ENCODE measurements at places on chromosomes 1 and 21. TPM values are rescaled to one million over a fixed set of nuclear protein-coding genes. Genes with fewer than 3 reads are reported as not detected.
A peak's percentile ranks its signal among the peaks of the same experiment; 100 is the strongest.

- H3K4me3 ChIP-seq = no peak overlapping the region
- H3K36me3 ChIP-seq = no peaks in the 10 kb centered on the region
- no peaks in the 10 kb centered on the region for H3K27me3 ChIP-seq
- H3K27ac ChIP-seq = no peak overlapping the region
- no peaks in the 10 kb centered on the region for H3K4me1 ChIP-seq
These were observed 25.4 kb upstream of the SLC16A1 start for GRCh38 chr1:112981426-112981825.

Gene FCGR2B
- 12.4 TPM for total RNA-seq

Gene RHOU
- total RNA-seq = 62.5 TPM

DNA sequence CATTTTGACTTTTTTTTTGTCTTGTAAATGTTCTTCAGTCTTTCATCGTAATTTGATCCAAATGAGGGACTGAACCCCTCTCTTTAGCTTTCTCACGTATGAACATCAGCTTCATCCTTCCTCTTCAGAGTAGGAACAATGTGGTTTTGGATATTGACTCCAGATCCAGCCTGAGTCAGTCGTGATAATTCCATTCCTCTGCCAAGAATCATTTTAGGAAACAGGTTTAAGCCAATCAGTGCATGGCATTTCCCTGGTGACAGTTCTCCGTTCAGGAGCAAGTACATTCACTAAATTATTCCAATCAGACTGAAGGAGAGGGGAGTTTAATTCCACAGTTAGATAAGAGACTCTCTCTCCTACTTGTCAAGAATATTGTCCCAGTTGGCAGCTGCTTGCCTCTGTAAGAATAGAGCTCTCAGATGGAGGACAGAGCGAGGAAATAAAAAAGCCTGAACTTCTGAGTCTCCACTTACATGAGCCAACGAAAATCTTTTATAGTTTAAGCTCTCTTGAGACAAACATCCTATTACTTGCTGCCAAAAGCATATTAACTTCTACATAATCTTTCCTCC, 18.6 kb downstream of the RHOU start:
- H3K27me3 ChIP-seq = peaks cover 9% of the 10 kb centered on the region
- no peak for DNase-seq
- H3K36me3 ChIP-seq = no peaks in the 10 kb centered on the region
- no peak overlapping the region for H3K4me3 ChIP-seq
- H3K4me1 ChIP-seq = no peaks in the 10 kb centered on the region

GRCh38 chr1:70667494-70668170, 256.6 kb downstream of the CTH start:
- H3K27ac ChIP-seq = no peak overlapping the region
- DNase-seq = no peak
- H3K27me3 ChIP-seq = no peaks in the 10 kb centered on the region
- H3K4me3 ChIP-seq = no peak overlapping the region
- H3K4me1 ChIP-seq = peaks cover 8% of the 10 kb centered on the region

- no peaks in the 10 kb centered on the region for H3K36me3 ChIP-seq
- no peak overlapping the region for H3K4me3 ChIP-seq
These were observed 174.3 kb downstream of the SETD4 start for GRCh38 chr21:35885942-35886541.

Gene ANKRD65
- total RNA-seq = 1.5 TPM

Gene OR2T5
- total RNA-seq = not detected

- no peak for DNase-seq
- H3K36me3 ChIP-seq = no peaks in the 10 kb centered on the region
- no peaks in the 10 kb centered on the region for H3K4me1 ChIP-seq
- no peak overlapping the region for H3K27ac ChIP-seq
These were observed 26.4 kb upstream of the IL12RB2 start for GRCh38 chr1:67281244-67281643.

Gene EXTL1
- total RNA-seq = 0.16 TPM

Gene RAB3B
- 4.5 TPM for total RNA-seq

DNA sequence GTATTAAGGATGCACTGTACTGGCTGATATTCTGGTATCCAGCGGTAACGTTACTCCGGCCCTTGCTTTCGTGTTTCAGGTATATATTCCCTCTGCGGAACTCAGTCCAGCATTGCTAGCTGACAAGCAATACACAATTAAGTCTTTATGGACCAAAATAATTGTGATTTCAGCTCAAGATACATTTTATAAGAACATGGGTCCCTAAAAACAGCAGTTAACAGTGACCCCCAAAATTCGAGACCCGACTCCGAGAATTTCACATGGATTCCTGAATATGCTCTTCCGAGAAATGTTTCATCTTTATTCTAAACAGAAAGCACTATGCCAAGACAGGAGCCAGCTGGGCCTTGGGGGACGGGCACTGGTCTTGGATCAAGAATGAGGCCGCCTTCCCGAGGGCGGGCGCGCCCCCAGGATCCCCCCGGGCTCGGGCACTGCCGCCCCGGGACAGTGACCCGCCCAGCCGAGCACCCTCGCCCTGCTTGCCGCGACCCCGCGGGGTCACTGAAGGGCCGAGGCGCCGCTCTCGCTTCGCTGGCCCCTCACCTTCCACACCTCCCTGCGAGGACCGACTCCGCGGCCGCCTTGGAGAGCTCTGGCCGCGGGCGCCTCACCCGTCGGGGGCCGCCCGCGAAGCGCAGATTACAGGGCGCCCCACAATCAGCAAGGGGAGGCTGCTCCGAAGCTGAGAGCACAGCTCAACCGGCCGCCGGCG, 610 bp downstream of the SCYL3 start:
- no peaks in the 10 kb centered on the region for H3K36me3 ChIP-seq
- H3K4me1 ChIP-seq = peaks cover 20% of the 10 kb centered on the region
- peak overlapping the region; percentile 99 for H3K27ac ChIP-seq
- no peaks in the 10 kb centered on the region for H3K27me3 ChIP-seq
- peak overlapping the region; percentile 97 for H3K4me3 ChIP-seq
- DNase-seq = peak; percentile 42

GRCh38 chr1:178494569-178494971, 2.2 kb downstream of the CLEC20A start:
- no peaks in the 10 kb centered on the region for H3K4me1 ChIP-seq
- no peak for DNase-seq
- no peak overlapping the region for H3K4me3 ChIP-seq
- H3K36me3 ChIP-seq = no peaks in the 10 kb centered on the region
- no peaks in the 10 kb centered on the region for H3K27me3 ChIP-seq

Gene PAQR6
- total RNA-seq = not detected

Gene RAB29
- total RNA-seq = 10.8 TPM

- H3K36me3 ChIP-seq = no peaks in the 10 kb centered on the region
- no peak overlapping the region for H3K27ac ChIP-seq
- H3K4me3 ChIP-seq = no peak overlapping the region
These were observed 285.4 kb upstream of the USP24 start for GRCh38 chr1:55500601-55501000.

DNA sequence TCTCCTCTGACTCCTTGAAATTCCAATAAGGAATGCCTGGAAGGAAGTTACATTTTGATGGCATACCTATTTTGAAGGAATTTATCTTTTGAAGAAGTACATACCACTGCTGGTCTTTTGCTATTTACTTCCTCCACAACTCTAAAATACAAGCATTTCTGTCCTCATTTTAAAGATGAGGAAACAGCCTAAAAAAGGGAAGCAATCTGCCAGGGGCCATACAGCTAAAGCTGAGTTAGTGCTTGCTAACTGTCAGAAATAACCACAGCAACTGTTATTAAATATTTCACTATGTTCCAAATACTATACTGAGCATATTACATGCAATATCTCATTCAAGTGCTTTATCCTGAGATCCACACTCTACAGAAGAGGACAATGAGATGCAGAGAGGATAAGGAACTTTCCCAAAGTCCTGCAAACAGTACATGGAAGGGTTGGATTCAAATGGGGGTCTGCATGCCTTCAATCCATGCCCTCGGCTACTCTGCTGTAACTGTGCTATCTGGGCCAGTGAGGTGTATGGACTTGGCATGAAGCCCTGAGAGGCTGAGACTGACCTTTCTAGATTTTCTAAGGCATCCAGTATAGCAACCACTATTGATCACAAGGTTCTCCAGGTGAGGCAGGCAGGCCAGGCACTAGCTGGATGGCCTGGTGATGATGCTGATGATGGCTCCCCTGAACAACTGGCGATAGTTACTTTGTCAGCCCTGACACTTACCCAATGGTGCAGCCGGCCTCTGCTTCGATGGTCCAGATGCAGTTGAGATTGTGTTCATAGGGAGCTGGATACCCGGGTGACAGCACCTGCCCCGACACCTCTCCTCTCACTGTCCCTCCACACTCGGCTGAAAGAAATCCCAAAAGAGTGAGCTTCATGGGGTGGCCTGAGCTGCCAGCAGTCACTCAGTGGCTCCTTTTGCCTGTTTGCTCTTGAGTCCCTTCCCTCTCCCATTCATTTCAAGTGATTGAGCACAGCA, 171.4 kb upstream of the HMGB4 start:
- no peak for DNase-seq
- no peak overlapping the region for H3K4me3 ChIP-seq
- no peaks in the 10 kb centered on the region for H3K36me3 ChIP-seq
- H3K4me1 ChIP-seq = no peaks in the 10 kb centered on the region
- no peak overlapping the region for H3K27ac ChIP-seq
- H3K27me3 ChIP-seq = no peaks in the 10 kb centered on the region

DNA sequence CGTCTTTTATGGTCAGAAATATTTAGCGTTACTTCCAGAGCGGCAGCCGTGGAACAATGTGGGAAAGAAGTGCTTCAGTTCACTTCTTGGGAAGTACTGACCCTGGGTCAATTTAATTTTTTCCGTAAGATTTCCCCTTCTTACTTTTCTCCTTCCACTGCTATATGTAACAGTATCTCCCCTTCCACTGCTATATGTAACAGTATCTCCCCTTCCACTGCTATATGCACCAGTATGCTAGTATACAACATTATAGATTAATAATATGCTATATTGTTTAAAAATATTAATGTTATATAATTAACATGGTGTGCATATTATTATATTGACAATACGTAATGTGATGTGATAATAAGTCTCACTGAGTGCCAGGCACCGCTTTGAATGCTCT, 69.7 kb upstream of the ERG start:
- DNase-seq = no peak
- H3K36me3 ChIP-seq = no peaks in the 10 kb centered on the region
- H3K27me3 ChIP-seq = peaks cover 6% of the 10 kb centered on the region
- no peaks in the 10 kb centered on the region for H3K4me1 ChIP-seq

Gene NPPA
- total RNA-seq = not detected

DNA sequence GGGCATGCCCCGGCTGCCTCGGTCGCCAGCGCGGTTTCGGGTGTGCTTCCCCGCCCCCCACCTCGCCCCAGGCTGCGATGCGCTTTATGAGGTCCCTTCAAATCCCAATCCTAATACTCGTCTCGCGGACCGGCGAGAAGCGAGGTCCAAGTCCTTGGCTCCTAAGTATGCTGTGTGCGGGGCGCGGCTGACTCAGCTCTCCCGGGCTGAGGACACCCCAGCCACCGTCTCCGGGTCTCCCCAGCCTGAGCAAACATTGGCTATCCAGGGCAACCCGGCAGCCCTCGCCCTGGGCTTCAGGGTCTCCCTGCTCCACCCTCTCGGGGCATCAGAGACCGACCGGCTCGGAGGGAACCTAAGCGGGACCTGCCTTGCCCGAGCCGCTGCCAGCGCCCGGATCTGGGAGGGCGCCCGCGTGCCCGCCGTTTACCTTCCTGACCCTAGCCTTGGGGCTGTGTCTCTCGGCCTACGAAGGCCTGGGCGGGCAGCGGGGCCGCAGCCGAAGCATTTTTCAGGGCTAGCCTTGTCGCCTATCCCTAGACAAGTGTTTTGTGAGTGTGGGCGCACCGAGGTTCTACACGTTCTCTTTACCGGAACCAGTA, 1.2 kb downstream of the ITPKB start:
- peak overlapping the region; percentile 94 for H3K27ac ChIP-seq
- H3K27me3 ChIP-seq = no peaks in the 10 kb centered on the region
- peaks cover 32% of the 10 kb centered on the region for H3K4me1 ChIP-seq
- H3K36me3 ChIP-seq = no peaks in the 10 kb centered on the region
- peak; percentile 63 for DNase-seq

GRCh38 chr1:244665771-244666217, 12.9 kb downstream of the DESI2 start:
- DNase-seq = no peak
- H3K27me3 ChIP-seq = no peaks in the 10 kb centered on the region
- H3K4me3 ChIP-seq = no peak overlapping the region
- no peaks in the 10 kb centered on the region for H3K36me3 ChIP-seq
- H3K4me1 ChIP-seq = no peaks in the 10 kb centered on the region
- H3K27ac ChIP-seq = no peak overlapping the region

Data from transverse colon (tissue), 4 donors.